Peyer's patch (tissue), 4 donors: ENCODE measurements at places on chromosomes 11 and 22. TPM values are rescaled to one million over a fixed set of nuclear protein-coding genes. Genes with fewer than 3 reads are reported as not detected.
A peak's percentile ranks its signal among the peaks of the same experiment; 100 is the strongest.

KLHDC7B gene
- not detected for total RNA-seq

RIC3 gene
- 2.9 TPM for total RNA-seq

DNA sequence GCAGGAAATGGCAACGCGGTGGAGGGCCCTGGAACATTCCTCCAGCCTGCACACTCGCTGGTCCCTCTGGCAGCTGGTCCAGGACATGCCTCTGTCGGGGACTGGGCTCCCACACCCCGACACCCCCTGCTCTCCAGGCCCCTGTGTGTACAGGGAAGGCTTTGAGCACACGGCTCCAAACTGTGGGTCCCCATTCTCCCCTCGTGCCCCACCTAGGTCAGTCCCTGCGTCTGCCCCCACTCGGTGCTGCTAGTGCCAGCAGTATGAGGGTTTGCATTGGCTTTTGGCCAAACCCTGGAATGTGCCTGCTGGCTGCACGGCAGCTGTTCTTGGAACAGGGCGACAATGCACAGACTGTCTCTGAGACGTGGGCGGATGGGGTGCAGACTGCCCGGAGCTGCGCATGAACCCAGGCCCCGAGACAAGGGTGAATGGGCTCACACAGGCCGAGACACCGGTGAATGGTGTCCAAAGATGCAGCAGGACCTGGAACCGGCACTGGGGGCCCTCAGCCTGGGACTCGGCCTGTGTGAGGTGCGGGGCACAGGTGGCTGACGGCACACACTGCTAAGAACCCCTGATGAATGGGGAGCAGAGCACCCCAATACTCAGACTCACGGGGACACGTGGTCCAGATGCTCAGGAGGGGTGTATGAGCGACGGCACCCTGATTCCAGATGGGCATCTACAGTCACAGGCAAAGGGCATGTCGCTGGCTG is 7.5 kb upstream of the SYT8 start:
- DNase-seq = no peak

GRCh38 chr11:29305456-29306232 is 711.2 kb downstream of the KCNA4 start:
- DNase-seq = no peak

DNA sequence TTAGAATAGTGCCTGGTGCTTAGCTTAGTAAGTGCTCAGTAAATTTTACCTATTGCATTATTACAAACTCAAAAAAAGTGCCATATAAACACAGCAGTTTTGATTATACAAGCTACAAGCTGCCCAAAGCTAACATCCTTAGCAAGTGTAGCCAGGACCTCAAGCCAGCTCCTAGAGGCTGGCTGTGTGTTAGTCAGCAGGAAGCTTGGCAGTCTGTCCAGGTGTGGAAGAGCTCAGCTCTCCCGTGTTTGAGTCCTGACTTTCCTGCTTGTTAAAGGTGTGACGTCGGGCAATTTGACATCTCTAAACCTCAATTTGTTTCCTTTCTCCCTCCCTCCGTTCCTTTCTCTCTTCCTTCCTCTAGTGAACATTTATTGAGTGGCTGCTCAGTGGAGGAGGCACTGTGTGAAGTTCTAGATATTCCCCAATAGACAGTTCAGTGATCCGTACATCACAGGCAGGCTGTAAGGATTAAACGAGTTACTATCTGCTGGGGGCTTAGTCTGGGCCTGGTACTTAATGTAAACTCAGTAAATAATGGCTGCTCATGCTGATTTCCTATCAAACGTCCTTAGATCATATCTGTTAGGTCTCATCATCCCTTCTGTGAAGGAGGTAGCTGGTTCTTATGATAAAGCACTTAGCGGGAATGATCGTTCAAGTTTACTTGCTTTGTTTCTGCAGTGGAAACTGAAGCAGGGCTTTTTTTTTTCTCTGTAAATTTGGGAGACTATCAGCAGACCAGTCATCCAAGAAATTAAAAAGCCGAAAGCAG is 68.7 kb downstream of the PRR5L start:
- no peak for DNase-seq

CDC45 gene
- total RNA-seq = not detected

DNA sequence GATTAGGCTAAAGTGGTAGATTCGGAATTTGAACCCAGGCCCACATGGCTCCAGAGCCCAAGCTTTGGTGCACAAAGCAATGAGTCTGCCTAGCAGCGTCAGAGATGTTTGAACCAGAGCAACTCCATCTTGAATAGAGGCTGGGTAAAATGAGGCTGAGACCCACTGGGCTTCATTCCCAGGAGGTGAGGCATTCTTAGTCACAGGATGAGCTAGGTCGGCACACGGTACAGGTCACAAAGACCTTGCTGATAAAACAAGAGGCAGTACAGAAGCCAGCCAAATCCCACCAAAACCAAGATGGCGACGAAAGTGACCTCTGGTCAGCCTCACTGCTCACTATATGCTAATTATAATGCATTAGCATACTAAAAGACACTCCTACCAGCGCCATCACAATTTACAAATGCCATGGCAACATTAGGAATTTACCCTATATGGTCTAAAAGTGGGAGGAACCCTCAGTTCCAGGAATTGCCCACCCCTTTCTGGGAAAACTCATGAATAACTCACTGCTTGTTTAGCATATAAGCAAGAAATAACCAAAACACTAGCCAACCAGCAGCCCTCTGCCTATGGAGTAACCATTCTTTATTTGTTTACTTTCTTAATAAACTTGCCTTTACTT is 40.3 kb upstream of the DAGLA start:
- DNase-seq = no peak

ARHGEF17 gene
- total RNA-seq = 23.6 TPM

RAB6A gene
- total RNA-seq = 198 TPM

DNA sequence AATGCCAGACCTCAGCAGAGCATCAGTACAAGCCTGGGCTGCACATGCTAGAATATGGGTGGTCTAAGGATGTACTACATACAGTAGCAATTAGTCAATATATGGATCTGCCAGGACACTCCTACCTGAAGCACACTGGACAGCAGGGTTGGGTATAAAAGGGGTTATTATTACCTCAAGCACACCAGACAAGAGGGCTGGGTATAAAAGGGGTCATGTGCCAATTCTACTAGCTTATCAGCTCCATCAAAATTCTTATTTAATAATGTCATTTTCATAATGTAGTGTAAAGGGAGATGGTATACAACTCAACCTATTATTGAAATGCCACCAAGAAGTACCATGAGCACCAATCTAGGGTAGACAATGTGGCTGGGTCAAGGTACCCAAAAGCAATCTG is 44.7 kb upstream of the PRODH start:
- no peak for DNase-seq

SPDYC gene
- total RNA-seq = not detected

EMID1 gene
- total RNA-seq = 2.5 TPM

KREMEN1 gene
- 8.2 TPM for total RNA-seq

MTMR2 gene
- total RNA-seq = 11.3 TPM

GRCh38 chr11:68145120-68145866 is 24.1 kb upstream of the CHKA start:
- DNase-seq = no peak

IL18 gene
- 57.4 TPM for total RNA-seq

SLC6A5 gene
- not detected for total RNA-seq

MFRP gene
- not detected for total RNA-seq

DNA sequence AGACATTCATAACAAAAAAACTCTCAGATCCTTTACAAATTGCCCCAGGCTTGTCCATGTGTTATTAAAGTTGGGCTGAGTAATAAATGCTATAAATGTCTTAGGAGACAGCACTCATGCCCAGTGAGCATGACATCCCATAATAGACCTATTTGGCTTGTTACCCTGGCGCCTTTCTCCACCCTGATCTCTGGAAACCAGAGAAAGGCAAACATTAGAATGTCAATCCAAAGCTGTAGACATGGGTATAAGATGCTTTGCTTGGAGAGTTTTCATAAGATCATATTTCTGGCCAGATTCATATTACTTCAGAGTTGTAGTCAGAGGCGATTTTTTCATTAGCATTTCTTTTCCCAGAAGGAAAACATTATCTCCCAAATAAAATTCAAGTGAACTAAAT is 161.3 kb upstream of the UBASH3B start:
- no peak for DNase-seq

DNA sequence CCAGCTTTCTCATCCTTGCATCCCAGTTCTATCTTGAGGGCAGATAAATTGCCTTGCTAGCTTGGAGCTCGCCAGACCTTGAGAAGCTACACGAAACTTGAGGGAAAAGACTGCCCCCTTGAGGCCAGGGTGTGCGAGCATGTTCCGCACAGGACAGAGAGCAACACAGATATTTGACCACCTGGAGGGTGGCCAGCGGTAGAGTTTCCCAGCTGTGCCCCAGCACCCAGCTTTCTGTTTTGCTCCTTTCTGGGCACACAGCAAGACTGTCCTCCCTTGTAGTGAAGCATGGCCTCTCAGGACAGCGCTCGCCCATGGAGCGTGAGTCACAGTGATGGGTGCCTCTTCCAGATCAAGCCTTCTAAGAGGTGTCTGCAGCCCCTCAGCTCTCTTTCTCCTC is 23.5 kb downstream of the SPATA19 start:
- DNase-seq = no peak

PHETA2 gene
- total RNA-seq = 14.6 TPM

SEC14L6 gene
- not detected for total RNA-seq

GRCh38 chr11:105144887-105145286 is 5.3 kb upstream of the CARD18 start:
- DNase-seq = no peak

ISX gene
- 26.4 TPM for total RNA-seq

SCUBE2 gene
- 4.1 TPM for total RNA-seq

GRCh38 chr11:35005141-35005780 is 88.8 kb downstream of the PDHX start:
- no peak for DNase-seq

- DNase-seq = no peak
These were observed 85.0 kb upstream of the PLET1 start for GRCh38 chr11:112345706-112346105.

- no peak for DNase-seq
These were observed 245.7 kb downstream of the ST3GAL4 start for GRCh38 chr11:126601136-126601535.

- peak; percentile 71 for DNase-seq
These were observed at the start of gene MMP1 for GRCh38 chr11:102798012-102798746. Gene MMP1 (minus strand): TSS chr11:102798160. CDS start chr11:102798092, 68 bp downstream.

GRCh38 chr11:128830290-128831173 is 36.6 kb downstream of the KCNJ1 start:
- DNase-seq = no peak
